ENCODE measurements at places on chromosomes 6 and 20. TPM values are rescaled to one million over a fixed set of nuclear protein-coding genes. Genes with fewer than 3 reads are reported as not detected.

DNA sequence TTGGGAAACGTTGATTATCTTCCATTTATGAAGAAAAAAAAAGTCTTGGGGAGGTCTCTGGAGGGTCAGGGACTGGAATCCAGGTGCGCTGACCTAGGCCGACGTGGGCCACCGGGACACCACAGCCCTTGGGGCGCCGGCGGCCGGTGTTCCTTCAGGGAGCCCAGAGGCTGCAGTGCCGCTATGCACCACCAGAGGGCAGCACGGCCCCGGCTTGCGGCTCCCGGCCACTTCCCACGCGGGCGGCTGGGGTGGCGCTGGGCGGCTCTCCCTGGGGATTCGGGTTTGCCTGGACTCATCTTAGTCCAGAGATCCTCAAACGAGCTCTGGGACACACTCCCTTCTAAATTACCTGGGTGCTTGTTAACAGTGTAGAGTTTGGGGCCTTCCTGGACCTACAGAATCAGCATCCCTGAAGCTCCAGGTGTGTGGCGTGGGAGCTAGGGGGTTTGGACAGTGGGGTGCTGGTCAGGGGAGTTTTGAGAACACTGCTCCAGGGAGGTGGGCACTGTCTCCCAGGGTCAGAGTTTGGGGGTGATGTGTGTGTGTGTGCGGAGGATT is 23.0 kb upstream of the GTSF1L start:
- DNase-seq, result peak; percentile 79

DNA sequence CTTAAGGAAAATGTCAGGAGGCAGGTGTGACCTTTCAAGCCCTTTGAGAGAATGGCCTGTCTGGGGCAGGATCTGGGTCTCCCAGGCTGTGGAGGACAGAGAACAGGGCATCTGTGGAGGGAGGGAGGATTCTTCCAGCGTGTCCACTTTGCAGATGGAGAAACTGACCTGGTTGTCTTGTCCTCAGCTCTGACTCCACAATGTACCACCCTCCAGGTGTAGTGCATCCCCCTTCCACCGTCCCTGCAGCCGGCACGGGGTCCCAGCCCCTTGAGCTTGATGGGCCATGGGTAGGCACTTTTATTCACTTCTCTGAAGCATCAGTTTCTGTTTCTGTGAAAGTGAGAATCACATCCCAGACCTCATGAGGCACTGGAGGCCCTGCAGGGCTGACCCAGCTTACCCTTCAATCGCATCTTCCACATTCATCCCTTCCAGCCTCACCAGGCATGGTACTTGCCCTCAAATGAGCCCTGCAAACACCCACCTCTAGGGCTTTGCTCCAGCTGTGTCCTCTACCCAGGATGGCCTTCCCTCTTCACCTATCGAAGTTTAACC is 4.6 kb upstream of the TGM2 start:
- DNase-seq, result no peak

GRCh38 chr6:13089296-13089994 is 238.9 kb downstream of the TBC1D7 start:
- DNase-seq, result no peak

GINS1 gene
- total RNA-seq, result 0.80 TPM

DNA sequence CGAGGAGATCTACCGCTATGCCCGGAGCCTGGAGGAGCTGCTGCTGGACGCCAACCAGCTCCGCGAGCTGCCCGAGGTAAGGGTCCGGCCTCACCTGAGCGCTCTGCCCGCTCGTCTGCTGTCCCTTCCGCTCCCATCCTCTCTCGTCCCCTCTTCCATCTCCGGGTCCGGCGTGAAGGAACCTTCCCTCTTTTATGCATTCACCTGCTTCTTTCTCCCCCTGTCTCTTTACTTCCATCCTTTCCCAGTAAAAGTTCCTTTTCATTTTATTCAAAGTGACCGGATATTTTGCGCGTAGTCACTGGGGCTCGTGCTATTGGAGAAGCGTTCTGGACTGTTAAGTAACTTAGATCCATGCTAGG is 516 bp downstream of the LRRC1 start:
- no peak for DNase-seq

TAGAP gene
- 340 TPM for total RNA-seq

DNA sequence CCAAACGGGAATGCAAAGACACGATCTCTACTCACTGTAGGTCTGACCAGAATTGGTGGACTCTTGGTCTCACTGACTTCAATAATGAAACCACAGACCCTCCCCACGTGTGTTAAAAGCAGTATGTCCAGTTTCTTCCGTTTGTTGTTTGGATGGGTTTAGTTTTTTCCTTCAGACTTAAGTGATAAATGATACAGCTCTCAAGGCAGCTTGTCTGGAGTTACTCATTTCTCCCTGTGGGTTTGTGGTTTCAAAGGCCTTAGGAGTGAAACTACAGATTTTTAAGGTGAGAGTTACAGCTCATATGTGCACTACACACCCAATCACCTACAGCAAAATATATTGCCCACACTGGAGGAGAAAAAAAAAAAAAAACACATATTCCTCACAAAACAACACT is 86.7 kb upstream of the STMND1 start:
- DNase-seq, result no peak

TBPL1 gene
- total RNA-seq, result 33.7 TPM

Measured in T-helper 17 cell (primary cell).